ENCODE measurements at places on chromosomes 11 and 22.
A peak's percentile ranks its signal among the peaks of the same experiment; 100 is the strongest.

DNA sequence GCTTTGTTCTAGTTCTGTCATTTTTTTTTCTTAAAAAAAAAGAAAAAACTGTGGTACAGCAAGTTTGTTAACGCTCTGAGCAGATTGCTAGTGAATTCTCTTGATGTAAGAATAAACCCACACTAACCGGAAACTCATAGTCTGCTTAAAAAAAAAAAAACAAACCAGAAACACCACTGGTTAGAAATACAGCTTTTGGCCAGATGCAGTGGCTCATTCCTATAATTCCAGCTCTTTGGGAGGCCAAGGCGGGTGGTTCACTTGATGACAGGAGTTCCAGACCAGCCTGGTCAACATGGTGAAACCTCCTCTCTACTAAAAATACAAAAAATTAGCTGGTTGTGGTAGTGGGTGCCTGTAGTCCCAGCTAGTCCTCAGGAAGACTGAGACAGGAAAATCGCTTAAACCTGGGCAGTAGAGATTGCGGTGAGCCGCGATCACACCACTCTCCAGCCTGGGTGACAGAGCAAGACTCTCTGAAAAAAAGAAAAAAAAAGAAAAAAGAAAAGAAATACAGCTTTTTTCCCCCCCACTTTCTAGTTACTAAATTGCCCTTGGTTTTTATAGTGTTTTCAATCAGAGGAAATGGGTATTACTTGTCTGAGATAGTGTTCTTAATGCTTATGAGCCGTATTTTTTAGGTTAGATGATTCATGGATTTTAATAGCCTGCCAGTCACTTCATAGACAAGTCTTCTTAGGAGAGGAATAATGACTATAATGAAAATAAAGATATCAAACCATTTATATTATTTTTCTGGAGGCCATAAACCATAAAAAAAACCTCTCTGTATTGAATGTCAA lies 222.8 kb downstream of the DDX10 start:
- DNase-seq, result peak; percentile 2

GRCh38 chr11:121207485-121208115 lies 85.0 kb upstream of the SC5D start:
- DNase-seq, result no peak

DNA sequence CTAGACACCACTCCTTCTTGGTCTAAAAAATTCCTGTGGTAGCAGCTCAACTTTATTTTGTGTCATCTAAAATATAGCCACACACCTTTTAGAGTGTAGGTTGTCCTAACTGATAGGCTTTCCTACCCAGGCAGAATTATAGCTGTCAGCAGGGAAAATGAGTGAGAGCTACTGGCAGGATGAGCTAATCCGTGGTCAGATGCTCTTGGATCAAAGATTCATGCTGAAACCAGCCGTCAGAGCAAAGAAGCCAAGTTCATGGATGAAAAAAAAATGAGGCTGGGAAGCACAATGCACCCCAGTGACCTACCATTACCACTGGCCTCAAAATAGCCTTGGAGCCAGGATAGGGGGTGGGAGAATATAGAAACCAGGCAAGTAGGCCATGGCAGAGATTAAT lies 113.1 kb upstream of the BLID start:
- no peak for DNase-seq

DNA sequence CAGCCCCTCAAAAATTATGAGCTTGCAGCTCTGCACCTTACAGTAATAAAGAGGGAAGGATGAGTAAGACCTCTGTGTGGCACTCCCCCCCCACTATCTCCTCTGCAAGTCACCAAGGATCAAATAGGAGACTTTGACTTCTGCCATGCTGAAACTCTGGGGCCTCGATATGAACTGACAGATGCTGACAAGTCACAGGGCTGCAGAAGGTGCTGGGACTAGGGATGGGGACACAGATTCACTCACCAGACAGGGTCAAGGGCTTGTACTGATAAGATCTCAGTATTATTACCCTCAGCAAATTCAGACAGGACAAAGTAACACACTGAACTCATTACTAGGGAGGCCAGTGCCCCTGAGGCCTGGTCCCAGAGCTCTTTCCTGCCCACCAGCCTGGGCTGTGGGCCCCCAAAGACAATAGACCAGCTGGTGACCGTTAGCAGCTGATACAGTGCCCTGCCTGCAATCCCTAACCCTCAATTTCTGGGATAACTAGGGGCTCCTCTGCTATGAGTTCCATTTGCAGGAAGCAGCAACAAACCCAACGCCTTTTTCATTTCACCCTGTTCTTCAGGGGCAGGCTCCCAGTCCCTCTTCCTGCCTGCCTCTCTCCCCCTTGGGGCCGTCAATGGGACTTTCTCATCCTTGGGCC lies 20.1 kb downstream of the TMPRSS13 start:
- no peak for DNase-seq

DNA sequence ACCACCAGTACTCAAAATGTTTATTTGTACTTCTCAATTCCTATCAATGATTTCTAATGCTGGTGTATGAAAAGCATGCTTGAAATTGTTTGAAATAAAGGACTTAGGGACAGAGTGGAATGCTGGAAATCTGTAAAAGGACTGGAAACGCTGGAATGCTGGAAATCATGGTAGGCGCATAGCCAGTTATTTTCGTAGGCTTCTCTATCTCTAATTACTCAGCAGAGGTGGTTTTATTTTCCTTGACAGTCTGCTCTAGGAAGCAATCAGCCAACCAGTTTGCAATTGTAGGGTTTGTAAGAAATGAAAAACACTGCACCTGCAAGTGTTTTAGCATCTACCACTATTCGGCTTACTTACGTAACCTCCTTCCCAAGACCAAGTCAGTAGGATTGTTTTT lies 788 bp downstream of the LIN7C start:
- no peak for DNase-seq

DNA sequence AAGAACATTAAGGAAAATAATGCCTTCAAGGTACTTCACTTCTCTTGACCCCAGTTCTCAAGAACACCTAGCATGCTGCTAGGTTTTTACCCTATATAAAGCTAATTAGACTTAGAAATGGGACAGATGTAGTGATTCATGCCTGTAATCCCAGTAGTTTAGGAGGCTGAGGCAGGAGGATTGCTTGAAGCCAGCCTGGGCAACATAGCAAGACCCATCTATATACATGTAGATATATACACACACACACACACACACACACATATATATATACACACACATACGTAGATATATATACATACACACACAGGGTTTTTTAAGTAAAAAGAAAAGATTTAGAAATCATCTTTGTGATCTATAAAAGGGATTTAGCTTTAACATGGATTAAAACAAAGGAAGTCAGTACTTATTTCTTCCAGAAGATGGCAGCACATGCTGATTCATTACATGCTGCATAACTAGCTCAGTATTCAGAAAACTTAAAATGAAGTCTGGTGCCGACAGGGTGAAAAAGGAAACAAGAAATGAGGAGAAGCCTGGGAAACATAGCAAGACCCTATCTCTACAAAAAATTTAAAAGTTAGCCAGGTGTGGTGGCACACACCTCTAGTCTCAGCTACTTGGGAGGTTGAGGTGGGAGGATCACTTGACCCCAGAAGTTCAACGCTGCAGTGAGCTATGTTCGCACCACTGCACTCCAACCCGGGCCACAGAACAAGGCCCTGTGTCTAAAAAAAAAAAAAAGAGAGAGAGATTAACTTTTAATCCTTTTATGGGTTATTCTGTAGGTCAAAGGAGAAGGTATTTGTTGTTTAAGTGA lies 28.5 kb upstream of the RBX1 start:
- DNase-seq, result no peak

DNA sequence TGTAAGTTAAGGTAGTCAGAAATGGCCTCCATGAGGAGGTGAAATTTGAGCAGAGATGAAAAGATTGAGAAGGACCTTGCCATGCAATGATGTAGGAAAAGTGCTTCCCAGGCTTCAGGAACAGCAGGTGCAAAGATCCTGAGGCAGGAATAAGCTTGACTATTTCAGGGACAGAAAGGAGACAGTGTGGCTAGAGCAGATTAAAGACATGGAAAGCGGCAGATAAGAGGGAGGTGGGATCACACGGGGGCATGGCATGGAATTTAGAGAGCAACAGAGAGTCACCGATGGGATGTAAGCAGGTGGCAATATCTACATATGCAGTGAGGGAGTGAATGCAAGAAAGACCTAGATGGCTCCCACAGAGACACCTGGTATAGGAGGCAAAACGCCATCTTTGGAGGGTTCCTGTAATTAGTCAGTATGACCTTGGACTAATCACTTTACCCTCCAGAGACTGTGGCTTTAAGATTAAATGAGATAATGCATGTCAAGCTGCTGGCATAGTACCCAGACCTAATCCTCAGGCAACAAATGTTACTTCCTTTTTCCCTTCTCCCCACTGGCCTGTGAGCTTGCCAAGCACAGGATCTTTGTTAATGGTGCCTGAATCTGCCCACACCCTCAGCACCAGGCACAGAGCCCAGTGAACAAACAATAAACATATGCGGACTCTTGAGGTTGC lies 24.6 kb upstream of the ACER3 start:
- no peak for DNase-seq

DNA sequence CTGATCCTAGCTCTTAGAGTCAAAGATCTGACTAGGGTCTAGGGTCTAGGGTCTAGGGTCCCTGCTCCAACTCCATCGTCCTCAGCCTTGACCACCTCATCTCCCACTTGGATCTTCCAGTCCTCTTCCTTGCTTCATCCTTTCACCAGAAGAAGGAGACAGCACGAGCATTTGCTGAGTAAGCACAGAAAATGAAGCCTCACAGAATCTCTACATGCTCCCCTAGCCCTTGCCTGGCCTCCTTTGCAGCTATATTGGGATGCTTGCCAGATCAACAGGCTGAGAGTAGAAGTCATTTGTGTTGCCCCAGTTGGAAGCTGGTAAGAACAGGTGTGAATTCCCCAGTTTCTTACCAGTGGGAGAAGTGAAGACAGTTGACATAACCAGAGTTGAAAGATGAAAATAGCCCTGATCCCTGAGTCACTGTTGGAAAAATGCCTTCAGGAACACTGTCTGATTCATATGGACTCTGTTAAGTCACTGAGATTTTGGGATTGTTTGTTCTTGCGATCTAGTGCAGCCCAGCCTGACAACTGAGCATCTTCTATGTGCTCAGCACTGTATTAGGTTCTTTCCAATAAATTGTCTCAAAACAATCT lies 552.5 kb downstream of the INSC start:
- no peak for DNase-seq

GRCh38 chr11:75341612-75342011 lies 9.8 kb downstream of the ARRB1 start:
- no peak for DNase-seq

DNA sequence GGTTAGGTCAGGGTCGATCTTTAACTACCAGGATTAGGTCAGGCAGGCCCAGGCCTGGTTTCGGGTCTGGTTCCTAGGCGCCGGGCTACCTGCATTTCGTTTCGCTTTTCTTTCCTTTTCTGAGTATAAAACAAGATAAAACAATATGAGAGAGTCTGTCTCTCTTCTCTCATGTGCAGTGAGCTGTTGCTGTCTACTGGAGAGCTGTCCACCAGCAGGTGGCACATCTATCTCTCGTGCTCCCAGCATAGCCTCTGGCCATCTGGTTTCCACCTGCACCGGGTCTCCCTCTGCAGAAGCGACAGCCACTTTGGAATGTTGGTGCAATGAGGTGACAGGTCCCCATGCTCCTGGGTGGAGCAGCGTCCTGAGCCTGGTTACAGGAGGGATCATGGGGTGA lies 27.6 kb downstream of the RIBC2 start:
- no peak for DNase-seq

GRCh38 chr11:119618208-119618909 lies 110.6 kb downstream of the NECTIN1 start:
- no peak for DNase-seq

- no peak for DNase-seq
Observed at GRCh38 chr11:109247071-109247470, 174.9 kb upstream of the C11orf87 start.

- no peak for DNase-seq
Observed at GRCh38 chr11:130510407-130511006, 62.1 kb downstream of the ADAMTS15 start.

GRCh38 chr11:83662494-83662893 lies 376.3 kb upstream of the CCDC90B start:
- DNase-seq, result no peak

DNA sequence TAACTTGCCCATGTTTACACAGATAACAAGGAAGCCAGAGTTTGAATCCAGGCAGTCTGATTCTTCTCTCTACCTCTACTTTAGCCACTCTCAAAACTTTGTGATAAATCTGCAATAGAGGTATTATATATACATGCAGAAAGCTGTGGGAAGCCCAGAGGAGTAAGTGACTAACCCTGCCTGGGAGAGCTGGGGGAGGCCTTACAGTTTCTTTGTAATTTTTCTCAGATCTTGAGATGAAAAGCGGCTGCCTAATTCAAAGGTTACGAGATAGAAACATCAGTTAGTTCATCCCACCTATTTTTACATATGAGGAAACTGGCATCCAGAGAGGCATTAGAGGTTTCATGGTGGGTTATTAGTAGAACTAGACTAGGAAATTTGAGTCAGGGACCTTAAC lies 4.9 kb downstream of the STIM1 start:
- no peak for DNase-seq

DNA sequence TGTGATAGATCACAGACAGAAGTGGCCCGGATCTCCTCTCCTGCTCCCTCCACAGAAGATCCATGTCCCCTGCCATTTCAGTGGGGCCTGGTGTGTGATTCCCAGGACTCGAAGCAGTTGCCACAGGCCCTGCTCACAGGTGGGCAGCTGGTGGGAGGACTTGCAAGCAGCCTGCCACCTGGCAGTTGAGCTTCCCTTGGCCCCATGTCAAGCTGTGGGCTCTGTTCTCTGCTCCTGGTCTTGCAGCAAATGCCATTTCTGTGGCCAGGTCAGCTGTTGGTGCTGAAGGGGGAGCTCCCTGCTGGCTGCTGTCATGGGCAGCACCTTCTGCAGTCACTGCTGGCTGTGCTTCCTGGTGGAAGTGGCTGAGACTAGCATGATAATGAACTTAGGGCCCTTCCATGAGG lies 59.1 kb upstream of the SLC22A12 start:
- no peak for DNase-seq

- no peak for DNase-seq
Observed at GRCh38 chr11:128157423-128158298, 429.7 kb downstream of the ETS1 start.

GRCh38 chr11:125229916-125230315 lies 65.4 kb downstream of the PKNOX2 start:
- DNase-seq, result no peak

GRCh38 chr22:32693102-32693501 lies 108.4 kb upstream of the TIMP3 start:
- no peak for DNase-seq

- DNase-seq, result no peak
Observed at GRCh38 chr11:71080239-71081097, 171.9 kb downstream of the SHANK2 start.
